ENCODE measurements at places on chromosomes 5 and 9.

DNA sequence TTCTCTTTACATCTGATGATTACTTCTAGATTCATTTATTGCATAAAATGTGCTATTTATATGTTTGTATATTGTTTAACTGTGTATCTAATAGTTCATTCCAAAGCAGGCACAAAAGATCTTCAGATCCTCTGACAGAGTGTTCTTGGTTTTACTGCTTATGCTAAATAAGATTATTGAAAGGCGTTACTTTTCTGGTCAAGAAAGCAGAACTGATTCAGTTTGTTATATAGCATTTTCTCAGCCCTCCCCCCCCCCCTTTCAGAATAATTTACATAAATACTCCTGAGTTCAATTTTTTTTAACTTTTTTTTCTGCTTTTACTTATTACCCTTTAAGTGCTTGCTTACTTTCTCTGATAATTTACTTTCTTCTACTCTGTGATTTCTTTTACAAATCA, 15.4 kb downstream of the CDC42SE2 start:
- DNase-seq: peak; percentile 47

DNA sequence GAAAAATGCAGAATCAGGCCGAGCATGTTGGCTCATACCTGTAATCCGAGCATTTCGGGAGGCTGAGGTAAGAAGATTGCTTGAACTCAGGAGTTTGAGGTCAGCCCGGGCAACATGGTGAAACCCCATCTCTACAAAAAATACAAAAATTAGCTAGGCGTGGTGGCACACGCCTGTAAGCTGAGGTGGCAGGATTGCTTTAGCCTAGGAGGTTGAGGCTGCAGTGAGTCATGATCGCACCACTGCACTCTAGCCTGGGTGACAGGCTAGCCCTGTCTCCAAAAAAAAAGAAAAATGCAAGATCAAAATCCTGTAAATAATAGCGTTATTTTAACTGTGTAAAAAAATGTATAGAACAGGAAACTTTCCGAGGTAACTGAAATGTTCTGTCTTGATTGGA, 39.4 kb downstream of the RNF44 start:
- DNase-seq: no peak

DNA sequence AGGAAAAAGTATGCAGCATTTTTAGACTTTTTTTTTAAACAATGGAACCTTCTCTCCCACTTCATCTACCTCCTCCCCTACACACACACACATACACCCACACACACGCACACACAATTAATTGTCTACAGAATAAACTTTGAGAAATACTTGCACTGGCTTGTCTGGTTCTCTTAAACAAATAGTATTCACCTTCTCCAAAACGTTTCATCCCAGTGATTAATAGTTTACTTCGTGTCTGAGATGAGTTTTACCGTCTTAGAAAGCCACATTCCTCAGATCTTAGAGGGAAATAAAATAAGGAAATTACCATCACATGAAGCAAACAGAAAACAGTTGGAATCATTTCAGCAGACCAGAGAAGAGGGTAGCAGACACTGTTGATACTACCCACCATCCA, 570.6 kb upstream of the CLINT1 start:
- no peak for DNase-seq

DNA sequence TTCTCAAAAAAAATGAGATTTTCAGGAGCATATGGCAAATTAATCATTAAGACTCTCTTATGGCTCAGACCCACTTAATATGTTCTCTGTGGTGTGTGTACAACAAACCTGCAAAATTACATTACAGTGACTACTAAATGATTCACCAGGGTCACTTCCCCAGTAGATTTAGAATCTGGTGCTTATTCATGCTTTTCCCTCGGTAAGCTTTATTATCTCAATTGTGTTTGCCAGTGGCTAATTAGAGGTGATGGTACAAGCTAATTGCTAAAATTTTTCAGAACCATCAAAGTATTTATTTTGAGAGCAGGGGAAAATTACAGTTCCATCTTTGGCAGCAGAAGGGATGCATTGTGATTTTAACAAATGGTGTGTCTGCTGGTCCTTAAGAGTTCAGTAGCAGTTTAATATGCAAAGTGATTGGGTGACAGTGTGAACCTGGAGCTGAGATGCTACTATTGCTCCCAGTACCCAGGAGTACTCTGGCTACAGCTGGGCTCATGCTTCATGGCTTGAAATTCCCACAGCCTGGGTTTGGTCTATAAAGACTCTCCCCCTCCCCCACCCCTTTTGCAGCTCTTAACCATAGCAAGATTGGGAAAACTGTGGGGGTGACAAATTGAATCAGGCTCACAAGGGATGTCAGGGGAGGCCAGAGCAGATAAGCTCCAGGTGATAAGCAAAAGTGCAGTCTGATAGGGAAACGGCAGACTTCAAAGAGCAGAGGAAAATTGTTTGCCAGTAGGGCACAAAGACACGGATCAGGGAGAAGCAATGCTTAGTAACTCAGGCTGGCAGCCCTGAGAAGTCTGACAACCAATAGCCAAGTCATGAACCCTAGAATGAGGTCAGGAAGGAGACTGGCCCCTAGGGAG, 92.8 kb upstream of the RAD23B start:
- DNase-seq: no peak

- no peak for DNase-seq
These were observed 115.3 kb upstream of the MSX2 start for GRCh38 chr5:174609116-174609515.
